ENCODE measurements at places on chromosomes 5 and 9.

DNA sequence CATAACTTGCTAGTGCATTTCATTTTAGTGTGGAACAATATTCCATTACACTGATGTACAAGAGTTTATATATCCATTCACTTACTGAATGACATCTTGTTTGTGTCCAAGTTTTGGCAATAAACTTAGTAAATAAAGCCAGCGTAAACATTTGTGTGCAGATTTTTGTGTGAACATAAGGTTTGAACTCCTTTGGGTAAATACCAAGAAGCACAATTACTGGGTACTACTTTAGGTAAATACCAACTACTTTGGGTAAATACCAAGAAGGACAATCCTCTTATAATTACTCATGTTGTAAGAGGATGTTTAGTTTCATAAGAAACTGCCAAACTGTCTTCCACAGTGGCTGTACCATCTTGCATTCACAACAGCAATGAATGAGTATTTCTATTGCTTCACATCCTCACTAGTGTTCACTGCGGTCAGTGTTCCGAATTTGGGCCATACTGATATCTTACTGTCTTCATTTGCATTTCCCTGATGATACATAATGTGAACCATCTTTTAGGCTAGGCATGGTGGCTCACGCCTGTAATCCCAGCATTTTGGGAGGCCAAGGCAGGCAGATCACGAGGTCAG is 2.3 kb upstream of the SYK start:
- no peak for DNase-seq

GRCh38 chr9:134828892-134829291 is 51.7 kb upstream of the FCN2 start:
- no peak for DNase-seq

DNA sequence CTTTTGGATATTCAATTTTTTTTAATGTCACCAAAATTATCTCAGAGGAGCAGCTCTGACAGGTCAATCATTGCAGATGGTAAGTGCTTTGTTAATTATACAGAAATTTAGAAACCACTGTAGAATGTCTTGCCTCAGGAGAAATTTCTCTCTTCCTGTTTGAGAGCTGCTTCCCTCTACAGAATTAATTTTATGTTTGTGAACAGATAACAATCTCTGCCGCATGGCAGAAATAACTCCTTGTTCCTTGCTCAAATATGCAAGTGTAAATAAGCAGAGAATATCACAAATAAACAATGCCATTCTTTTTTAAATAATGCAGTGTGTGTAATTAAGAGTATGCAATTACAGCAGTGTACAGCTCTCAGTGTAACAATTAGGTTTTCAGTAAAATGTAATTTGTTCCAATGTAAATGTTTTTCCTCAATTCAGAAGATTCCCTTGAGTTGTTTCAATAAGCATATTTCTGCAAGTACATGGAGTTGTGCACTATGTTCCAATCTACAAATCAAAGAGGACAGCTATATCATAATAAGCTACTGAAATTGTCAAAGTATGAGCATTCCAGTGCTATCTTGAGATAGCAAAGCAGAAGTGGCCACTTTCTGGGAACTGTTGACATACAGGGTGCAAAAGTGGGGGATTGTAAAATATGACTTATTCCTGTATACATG is 1012.8 kb downstream of the MAT2B start:
- no peak for DNase-seq

DNA sequence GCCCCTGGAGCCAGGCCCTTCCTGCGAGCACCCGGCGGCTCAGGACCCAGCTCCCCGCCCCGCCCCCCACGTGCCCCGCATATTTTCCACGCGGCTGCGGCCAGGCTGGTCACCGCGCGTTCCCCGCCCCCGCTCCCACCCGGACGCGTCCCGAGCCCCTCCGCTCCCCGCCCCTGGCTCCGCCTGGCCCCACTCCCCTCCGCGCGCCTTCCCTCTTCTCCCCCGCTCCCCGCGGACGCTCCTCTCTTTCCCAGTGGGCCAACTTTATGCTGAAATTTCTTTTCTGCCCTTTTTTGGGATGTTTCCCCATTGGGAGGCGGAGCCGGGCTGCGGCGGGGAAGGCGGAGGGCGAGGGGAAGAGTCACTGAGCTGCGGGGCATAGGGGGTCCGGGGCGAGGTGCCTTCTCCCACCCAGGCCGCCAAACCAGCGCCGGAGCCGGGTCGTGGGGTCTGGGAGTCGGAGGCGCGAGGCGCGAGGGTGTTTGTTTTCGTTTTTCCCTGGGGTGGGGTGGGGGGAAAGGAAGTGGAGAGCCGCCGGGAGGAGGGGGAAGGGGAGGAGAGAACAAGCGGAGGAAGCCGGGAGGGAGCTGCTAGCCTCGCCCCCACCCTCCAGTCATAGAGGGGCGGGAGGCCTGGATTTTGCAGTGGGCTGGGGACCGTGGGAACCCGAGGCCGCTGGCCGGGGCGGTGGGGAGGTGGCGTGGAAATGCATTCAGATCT is 1.0 kb upstream of the TPM2 start:
- no peak for DNase-seq

DNA sequence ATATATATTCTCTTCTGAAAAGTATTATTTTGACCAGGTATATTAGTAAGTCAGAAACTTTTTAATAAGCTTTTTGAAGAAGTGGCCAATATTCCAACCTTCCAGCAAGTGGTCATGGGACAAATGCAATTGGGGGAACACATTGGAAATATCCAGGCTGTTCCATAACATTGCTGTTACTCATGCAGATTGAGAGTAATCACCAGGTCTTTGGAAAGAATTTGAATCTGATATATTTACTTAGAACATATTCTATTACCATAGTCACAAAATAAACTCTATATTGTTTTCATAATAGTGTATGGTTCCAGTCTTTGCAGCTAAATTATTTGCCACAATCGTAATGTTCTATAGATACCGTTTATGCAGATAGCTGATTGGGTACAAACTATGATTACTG is 102.8 kb downstream of the TAF11L14 start:
- DNase-seq: no peak

GRCh38 chr9:125904155-125904851 is 157.1 kb downstream of the PBX3 start:
- no peak for DNase-seq

DNA sequence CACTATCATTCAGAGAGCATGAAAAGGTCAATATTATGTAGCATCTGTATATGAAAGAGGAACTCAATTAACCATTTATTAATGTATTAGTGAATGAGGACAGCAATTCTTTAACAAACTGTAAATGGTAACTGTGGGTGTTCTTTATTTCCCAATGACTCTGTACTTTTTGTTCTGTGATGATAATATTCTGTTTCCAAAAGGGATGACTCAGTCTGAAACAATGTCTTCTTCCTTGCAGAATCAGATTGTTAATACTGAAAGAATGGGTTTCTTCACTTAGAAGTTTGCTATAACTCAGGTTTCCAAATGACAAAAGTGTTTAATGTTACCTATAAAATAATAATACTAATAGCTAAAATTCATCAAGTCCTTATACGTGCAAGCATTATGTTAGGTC is 1518.7 kb upstream of the WWC1 start:
- no peak for DNase-seq

DNA sequence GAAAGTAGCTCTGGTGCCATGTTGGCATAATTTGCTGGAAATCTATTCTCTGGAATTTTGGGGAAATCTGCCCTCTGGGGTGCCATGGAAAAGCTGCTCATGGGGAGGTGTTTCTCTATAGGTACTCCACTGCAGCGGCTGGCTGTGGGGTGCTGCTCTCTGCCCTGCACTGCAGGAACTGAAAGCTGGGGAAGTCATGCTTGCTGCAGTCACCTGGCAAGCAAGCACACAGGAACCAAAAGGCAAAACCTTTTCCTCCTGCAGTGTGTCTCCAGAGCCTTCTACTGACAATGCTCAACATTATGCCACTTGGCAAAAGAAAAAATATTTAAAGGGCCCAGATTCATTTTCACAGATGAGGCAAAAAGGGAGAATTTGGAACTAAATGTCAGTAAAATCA is 25.8 kb upstream of the CARNMT1 start:
- DNase-seq: no peak

GRCh38 chr9:134993416-134993815 is 75.7 kb upstream of the FCN1 start:
- DNase-seq: no peak

DNA sequence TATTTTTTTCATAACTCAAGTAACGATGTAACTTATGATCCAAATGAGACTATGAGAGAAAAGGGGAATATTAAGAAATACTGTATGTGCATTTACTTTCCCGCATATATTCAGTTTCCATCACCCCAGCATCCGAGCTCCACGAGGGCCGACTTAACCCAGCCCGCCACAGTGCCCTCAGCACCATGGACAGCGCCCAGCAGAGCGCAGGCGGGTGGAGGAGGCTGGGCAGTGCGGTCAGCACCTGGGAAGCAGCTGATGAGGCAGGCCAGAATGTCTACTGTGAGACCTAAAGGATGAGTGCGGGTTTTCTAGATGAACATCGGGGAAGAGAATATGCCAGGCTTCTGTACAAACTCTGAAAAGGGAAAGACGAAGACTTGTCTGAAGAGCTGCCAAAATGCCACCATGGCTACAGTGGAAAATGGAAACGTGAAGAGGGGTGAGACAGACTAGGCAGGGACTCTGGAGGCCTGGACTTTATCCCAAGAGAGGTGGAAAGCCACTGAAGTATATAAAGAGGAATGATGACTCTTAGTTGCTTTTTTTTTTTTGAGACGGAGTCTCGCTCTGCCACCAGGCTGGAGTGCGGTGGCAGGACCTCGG is 34.5 kb upstream of the MED27 start:
- no peak for DNase-seq

DNA sequence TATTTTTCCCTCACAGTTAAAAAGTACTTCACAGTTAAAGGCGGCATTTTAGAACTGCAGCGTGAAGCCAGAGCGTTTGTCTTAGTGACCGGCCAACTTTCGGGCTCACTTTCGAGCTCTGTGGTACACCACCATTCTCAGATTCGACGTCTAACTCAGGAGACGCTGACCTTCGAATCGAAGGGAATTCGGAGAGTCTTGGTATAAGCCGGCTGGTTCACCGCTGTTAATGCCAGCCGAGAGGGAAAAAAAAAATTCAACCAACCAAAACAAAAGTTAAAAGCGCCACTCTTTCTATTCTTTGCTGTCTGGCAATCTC is 544 bp upstream of the SNX24 start:
- no peak for DNase-seq

DNA sequence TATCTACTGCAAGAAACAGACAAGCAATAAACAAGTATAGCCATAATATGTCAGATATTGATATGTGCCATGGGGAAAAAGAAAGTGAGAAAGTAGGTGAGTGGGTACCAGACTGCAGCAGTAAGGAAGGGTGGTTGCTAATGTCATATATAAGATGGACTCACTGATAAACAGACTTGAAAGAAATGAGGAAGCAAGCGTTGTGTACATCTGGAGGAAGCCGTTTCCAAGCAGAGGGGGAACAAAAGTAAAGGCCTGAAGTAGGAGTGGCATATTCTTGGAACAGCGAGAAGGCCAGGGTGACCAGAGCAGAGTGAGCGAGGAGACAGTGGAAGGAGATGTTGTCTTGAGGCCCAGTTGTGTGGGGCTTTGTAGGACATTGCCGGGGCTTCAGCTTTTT is 142.2 kb upstream of the MAP3K1 start:
- DNase-seq: no peak

GRCh38 chr5:89388872-89389271 is 505.9 kb upstream of the MEF2C start:
- DNase-seq: no peak

DNA sequence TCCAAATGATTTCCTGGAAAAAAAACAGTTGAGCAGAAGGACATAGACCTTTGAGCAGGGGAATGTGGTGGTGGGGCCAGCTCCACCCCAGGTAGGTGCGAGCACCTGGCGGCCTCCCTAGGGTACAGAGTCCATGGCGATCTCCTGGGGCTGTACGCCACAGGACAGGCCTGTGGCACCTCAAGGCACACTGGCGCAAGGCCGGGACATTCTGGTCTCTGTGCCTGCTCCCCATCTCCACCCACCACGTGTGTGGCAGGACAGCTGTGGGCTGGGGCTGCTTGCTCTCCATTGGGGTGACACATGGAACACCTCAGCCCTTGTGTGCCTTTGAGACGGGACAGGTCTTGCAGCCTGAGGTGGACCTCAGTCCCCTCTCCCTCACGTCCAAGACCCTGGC is 25.2 kb downstream of the WNK2 start:
- DNase-seq: no peak

GRCh38 chr9:70616228-70616990 is 202.0 kb upstream of the KLF9 start:
- no peak for DNase-seq

DNA sequence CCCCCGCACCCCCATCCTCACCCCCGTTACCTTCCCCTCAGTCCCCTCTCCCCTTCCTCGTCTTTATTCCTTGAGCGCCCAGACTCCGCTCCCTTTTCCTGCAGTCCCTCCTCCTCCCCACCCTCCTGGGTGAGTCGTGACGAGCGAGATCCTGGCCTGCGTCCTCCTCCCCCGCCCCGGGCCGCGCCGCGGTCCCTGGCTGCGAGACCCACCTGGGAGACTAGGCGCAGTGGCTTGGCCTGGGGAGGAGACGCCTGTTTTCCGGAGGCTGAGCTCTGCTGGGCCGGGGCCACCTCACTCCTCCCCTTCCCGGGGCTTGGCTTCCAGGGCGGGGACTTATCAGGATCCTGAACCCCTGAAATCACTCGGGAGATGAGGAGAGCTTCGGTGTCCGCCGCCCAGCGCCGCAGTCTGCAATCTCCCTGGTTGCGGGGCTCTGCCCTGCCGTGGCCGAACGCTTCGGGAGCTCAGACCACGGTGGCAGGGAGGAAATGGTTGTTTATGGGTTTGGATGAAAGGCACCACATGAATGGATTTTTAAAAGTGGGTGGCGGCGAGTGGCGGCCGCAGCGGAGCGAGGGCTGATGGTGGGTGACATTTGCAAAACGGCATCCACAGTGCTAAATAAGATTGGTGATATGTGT is 984 bp downstream of the STXBP1 start:
- no peak for DNase-seq

DNA sequence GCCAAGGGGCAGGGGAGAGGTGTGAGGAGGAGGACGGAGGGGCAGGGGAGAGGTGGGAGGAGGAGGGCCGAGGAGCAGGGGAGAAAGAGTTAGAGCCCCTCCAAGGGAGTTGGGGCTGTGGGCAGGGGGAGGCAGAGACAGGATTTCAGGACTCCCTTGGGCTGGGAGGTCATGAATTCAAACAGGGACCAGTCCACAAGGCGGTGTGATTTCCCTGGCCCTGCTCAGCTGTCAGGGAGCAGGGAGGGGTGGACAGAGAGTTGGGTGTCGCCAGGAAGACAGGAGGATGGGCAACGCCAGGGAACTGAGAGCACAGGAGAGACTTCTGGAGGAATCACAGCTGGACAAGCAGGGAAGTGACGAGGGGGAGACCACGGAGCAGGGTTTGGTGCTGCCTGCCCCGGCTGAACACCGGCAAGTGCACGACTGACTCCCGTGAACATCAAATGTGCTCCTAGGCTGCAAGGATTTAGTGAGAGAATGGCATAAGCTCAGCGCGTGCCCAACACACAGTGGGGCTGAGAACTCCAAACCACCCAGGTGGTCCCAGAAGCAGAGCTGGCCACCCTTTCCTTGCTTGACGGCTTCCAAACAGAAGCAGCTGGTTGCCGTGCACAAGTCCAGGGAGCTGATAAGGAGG is 17.8 kb upstream of the OLFM1 start:
- DNase-seq: no peak

GRCh38 chr5:124398460-124398859 is 348.0 kb downstream of the ZNF608 start:
- DNase-seq: no peak
